ENCODE measurements at places on chromosomes 13 and 19.

DNA sequence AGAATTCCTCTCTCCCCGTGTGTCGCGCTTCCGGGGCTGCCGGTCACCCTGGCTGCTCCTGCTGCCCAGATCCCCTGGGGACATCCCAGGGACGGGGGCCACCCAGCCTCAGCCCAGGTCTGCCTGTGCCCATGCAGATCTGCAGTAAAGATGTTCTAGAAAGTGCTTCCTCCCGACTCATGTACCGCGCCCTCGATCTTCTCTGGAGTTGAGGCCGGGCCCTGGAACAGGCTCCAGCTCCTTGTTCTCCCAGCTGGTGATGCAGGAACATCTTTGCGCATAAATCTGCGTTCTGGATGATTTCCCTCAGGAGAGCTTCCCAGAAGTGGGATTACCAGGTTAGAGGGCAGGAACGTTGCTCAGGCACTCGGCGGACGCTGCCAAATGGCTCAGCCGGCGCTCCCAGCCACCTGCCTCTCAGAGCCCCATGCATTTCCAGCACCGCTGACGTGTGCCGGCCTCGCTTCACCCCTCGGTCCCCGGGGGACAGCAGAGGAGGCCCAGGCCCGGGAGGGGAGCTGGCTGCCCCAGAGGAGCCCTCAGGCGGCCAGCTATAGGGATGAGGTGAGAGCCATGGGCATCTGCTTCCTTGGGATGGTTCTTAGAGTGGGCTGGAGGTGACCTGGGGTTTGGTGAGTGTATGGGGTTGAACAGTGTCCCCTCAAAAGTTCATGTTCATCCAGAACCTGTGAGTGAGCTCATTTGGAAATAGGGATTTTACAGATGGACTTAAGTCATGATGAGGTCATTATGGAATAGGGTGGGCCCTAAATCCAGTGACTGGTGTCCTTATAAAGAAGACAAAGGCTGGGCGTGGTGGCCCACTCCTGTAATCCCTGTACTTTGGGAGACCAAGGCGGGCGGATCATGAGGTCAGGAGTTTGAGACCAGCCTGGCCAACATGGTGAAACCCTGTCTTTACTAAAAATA is 42.6 kb downstream of the CRTC1 start:
- no peak for DNase-seq
- H3K4me3 ChIP-seq: no peak overlapping the region
- H3K27me3 ChIP-seq: no peaks in the 10 kb centered on the region

DNA sequence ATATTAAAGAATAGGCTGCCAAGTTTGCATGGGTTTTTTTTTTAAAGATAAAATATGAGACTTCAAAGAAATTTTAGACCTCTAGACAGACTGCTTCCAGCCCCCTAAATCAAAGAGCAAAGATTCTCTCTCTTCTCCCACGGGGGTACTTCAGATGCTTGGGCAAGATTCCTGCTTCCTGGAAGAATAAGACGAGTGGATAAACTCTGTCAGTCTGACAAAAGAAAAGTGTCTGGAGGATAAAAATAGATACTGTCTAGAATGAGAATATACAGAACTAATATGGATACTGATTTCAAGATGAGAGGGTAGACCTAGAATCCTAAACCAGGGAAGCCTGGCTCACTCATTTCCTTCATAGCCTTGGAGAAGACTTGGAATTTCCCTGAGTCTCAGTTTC is 435.1 kb downstream of the FOXO1 start:
- H3K4me1 ChIP-seq: peaks cover 12% of the 10 kb centered on the region
- no peak overlapping the region for H3K27ac ChIP-seq
- no peak overlapping the region for H3K4me3 ChIP-seq
- H3K36me3 ChIP-seq: no peaks in the 10 kb centered on the region
- DNase-seq: no peak
- no peaks in the 10 kb centered on the region for H3K27me3 ChIP-seq

- no peaks in the 10 kb centered on the region for H3K4me1 ChIP-seq
- peaks cover 8% of the 10 kb centered on the region for H3K36me3 ChIP-seq
- H3K27me3 ChIP-seq: no peaks in the 10 kb centered on the region
- H3K27ac ChIP-seq: no peak overlapping the region
- no peak overlapping the region for H3K4me3 ChIP-seq
- no peak for DNase-seq
Measured at GRCh38 chr19:33022472-33023116, 42.1 kb downstream of the RHPN2 start.

- peaks cover 20% of the 10 kb centered on the region for H3K4me1 ChIP-seq
- H3K27ac ChIP-seq: peak overlapping the region; percentile 46
- H3K4me3 ChIP-seq: no peak overlapping the region
Measured at GRCh38 chr13:79987323-79987722, 353.6 kb downstream of the SPRY2 start.

- H3K4me3 ChIP-seq: no peak overlapping the region
- no peaks in the 10 kb centered on the region for H3K4me1 ChIP-seq
- DNase-seq: no peak
- no peak overlapping the region for H3K27ac ChIP-seq
- H3K27me3 ChIP-seq: no peaks in the 10 kb centered on the region
Measured at GRCh38 chr13:40876020-40876738, 86.8 kb downstream of the SLC25A15 start.
